ENCODE measurements at places on chromosomes 2 and 18. TPM values are rescaled to one million over a fixed set of nuclear protein-coding genes. Genes with fewer than 3 reads are reported as not detected.

ABHD1 gene
- 0.21 TPM for total RNA-seq

HAUS1 gene
- total RNA-seq: 17.8 TPM

- no peak overlapping the region for H3K4me3 ChIP-seq
- peaks cover 54% of the 10 kb centered on the region for H3K27me3 ChIP-seq
- H3K27ac ChIP-seq: no peak overlapping the region
- DNase-seq: no peak
- no peaks in the 10 kb centered on the region for H3K36me3 ChIP-seq
- peaks cover 5% of the 10 kb centered on the region for H3K4me1 ChIP-seq
Observed at GRCh38 chr2:17543131-17543660, 2.7 kb downstream of the VSNL1 start.

- no peaks in the 10 kb centered on the region for H3K4me1 ChIP-seq
- no peaks in the 10 kb centered on the region for H3K27me3 ChIP-seq
- no peak for DNase-seq
Observed at GRCh38 chr2:228827056-228827700, 443.9 kb downstream of the PID1 start.

DNA sequence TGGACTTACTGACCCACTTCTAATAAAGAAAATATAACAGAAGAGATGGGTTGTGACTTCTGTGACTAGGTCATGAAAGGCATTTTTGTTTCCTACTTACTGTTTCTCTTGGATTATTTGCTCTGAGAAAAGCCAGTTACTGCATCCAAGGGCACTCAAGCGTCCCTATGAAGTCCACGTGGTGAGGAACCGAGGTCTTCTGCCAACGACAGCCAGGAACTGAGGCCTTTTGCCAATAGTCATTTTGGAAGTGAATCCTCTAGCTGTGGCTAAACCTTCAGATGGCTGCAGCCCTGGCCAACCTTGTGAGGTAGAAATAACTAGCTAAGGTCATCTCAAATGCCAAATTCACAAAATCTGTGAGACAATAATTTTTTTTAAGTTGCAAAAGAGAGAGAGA, 449.8 kb upstream of the RGPD4 start:
- no peaks in the 10 kb centered on the region for H3K36me3 ChIP-seq
- no peak for DNase-seq
- H3K27ac ChIP-seq: no peak overlapping the region

GULP1 gene
- 27.6 TPM for total RNA-seq

GRCh38 chr2:238505892-238506280, 79.2 kb downstream of the ASB1 start:
- DNase-seq: no peak
- H3K4me1 ChIP-seq: no peaks in the 10 kb centered on the region
- H3K4me3 ChIP-seq: no peak overlapping the region
- no peaks in the 10 kb centered on the region for H3K27me3 ChIP-seq
- no peak overlapping the region for H3K27ac ChIP-seq

GRCh38 chr2:10500601-10501361, 52.7 kb upstream of the ODC1 start:
- no peaks in the 10 kb centered on the region for H3K4me1 ChIP-seq
- H3K36me3 ChIP-seq: no peaks in the 10 kb centered on the region
- H3K27ac ChIP-seq: no peak overlapping the region
- H3K4me3 ChIP-seq: no peak overlapping the region
- H3K27me3 ChIP-seq: peaks cover 3% of the 10 kb centered on the region

PCARE gene
- 0.95 TPM for total RNA-seq

NEU4 gene
- not detected for total RNA-seq

GRCh38 chr18:32096946-32097345, 5.3 kb downstream of the RNF138 start:
- no peak overlapping the region for H3K4me3 ChIP-seq
- H3K36me3 ChIP-seq: peaks cover 14% of the 10 kb centered on the region
- peaks cover 54% of the 10 kb centered on the region for H3K4me1 ChIP-seq
- DNase-seq: no peak
- no peaks in the 10 kb centered on the region for H3K27me3 ChIP-seq

GRCh38 chr2:227576812-227577211, 21.9 kb upstream of the SCYGR2 start:
- H3K4me1 ChIP-seq: no peaks in the 10 kb centered on the region
- no peaks in the 10 kb centered on the region for H3K36me3 ChIP-seq
- no peak overlapping the region for H3K4me3 ChIP-seq
- no peak overlapping the region for H3K27ac ChIP-seq
- DNase-seq: no peak

DNA sequence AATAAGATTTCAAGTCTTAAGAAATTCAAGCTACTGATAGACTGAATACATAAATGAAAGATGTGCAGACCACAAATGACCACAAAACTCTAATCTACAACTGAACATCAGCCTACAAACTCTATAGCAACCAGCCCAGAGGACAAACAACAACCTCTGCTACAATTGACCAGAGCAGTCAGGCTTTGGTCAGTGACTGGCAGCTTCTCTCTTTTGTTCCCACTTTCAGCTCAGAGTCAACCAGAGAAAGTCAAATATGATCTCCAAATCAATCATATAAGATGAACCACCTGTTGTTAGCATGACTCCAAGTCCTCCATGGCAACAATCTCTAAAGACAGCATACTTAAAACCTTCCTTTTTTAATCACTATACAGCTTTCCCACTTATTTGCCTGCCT, 996.2 kb downstream of the SUCLG1 start:
- H3K4me1 ChIP-seq: no peaks in the 10 kb centered on the region
- DNase-seq: no peak
- H3K27ac ChIP-seq: no peak overlapping the region
- no peaks in the 10 kb centered on the region for H3K36me3 ChIP-seq
- H3K4me3 ChIP-seq: no peak overlapping the region
- no peaks in the 10 kb centered on the region for H3K27me3 ChIP-seq

SFTPB gene
- total RNA-seq: 12,584 TPM

GRCh38 chr2:74944987-74945787, 13.3 kb upstream of the POLE4 start:
- no peaks in the 10 kb centered on the region for H3K4me1 ChIP-seq
- DNase-seq: no peak
- no peaks in the 10 kb centered on the region for H3K36me3 ChIP-seq
- H3K27ac ChIP-seq: no peak overlapping the region

ALPI gene
- not detected for total RNA-seq

FHOD3 gene
- total RNA-seq: 2.5 TPM

GRCh38 chr2:193272011-193272410, 1077.3 kb upstream of the TMEFF2 start:
- no peak overlapping the region for H3K4me3 ChIP-seq
- no peaks in the 10 kb centered on the region for H3K27me3 ChIP-seq
- no peaks in the 10 kb centered on the region for H3K36me3 ChIP-seq
- no peaks in the 10 kb centered on the region for H3K4me1 ChIP-seq
- no peak overlapping the region for H3K27ac ChIP-seq

CHMP3 gene
- total RNA-seq: 140 TPM

GRCh38 chr2:8636041-8636491, 45.8 kb upstream of the ID2 start:
- H3K36me3 ChIP-seq: no peaks in the 10 kb centered on the region
- DNase-seq: peak; percentile 27
- no peak overlapping the region for H3K4me3 ChIP-seq

TCF23 gene
- total RNA-seq: 1.2 TPM

SERPINB13 gene
- not detected for total RNA-seq

CNDP2 gene
- total RNA-seq: 237 TPM

GRCh38 chr2:46076251-46076650, 221.0 kb upstream of the EPAS1 start:
- peak overlapping the region; percentile 40 for H3K4me3 ChIP-seq
- DNase-seq: no peak
- H3K27me3 ChIP-seq: no peaks in the 10 kb centered on the region
- no peaks in the 10 kb centered on the region for H3K36me3 ChIP-seq
- H3K4me1 ChIP-seq: peaks cover 11% of the 10 kb centered on the region
- H3K27ac ChIP-seq: peak overlapping the region; percentile 71

NGEF gene
- 1.7 TPM for total RNA-seq

DNA sequence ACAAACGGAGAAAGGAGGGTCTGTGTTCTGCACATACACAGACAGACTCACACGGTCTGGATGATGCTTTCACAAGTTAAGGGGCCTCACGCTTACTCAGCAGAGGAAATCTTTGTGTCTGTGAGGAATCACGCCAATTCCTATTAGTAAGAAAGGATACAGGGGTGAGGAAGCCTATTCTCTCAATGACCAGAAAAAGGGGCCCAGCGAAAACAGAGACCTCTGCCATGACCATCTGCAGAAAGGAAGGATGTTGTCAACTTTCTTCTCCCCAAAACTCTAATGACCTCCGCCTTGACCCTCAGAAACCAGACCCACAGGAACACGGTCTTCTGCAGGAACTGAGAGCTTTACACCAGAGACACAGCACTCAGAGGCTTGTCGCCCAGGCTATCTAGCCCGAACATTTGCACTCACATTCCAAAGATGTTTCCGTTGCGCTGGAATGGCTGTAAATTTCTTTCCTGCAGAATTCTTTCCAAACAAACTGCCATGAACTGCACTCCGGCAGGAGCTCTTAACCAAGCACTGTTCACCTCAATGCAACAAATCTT, 186.3 kb downstream of the TCF4 start:
- H3K4me1 ChIP-seq: peaks cover 22% of the 10 kb centered on the region
- DNase-seq: no peak
- peak overlapping the region; percentile 57 for H3K27ac ChIP-seq
- H3K27me3 ChIP-seq: no peaks in the 10 kb centered on the region

DNA sequence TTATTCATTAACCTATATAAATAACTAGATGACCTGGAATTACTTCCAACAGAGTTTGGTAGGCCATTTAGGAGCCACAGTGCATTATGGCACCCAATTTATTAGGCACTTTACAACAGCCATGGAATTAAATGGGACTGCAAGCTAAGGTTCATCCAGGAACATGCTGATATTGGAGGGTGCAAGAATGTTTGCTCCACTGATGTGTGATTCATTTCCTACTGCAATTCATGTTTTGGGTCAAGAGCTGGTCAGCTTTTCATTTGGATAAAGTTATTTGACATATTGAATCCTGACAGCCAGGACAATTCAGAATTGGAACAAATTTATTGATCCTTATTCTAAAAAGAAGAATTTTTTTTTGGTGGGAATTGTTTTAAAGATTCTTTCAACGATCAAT, 11.8 kb upstream of the LYPD1 start:
- H3K27ac ChIP-seq: no peak overlapping the region
- no peaks in the 10 kb centered on the region for H3K27me3 ChIP-seq
- H3K4me3 ChIP-seq: no peak overlapping the region
- no peak for DNase-seq
- H3K4me1 ChIP-seq: no peaks in the 10 kb centered on the region

GRCh38 chr2:167471332-167471731, 583.1 kb downstream of the XIRP2 start:
- H3K4me3 ChIP-seq: no peak overlapping the region
- no peaks in the 10 kb centered on the region for H3K36me3 ChIP-seq
- no peak for DNase-seq
- no peak overlapping the region for H3K27ac ChIP-seq
- H3K27me3 ChIP-seq: no peaks in the 10 kb centered on the region

- no peak overlapping the region for H3K4me3 ChIP-seq
- no peaks in the 10 kb centered on the region for H3K36me3 ChIP-seq
- peaks cover 19% of the 10 kb centered on the region for H3K4me1 ChIP-seq
- peak overlapping the region; percentile 65 for H3K27ac ChIP-seq
- no peak for DNase-seq
Observed at GRCh38 chr2:64283006-64283570, 138.9 kb upstream of the PELI1 start.

- no peak overlapping the region for H3K4me3 ChIP-seq
- H3K4me1 ChIP-seq: no peaks in the 10 kb centered on the region
- no peak overlapping the region for H3K27ac ChIP-seq
- DNase-seq: no peak
- no peaks in the 10 kb centered on the region for H3K27me3 ChIP-seq
Observed at GRCh38 chr2:192005211-192005610, 158.3 kb upstream of the CAVIN2 start.

OSGEPL1 gene
- 7.9 TPM for total RNA-seq

DNA sequence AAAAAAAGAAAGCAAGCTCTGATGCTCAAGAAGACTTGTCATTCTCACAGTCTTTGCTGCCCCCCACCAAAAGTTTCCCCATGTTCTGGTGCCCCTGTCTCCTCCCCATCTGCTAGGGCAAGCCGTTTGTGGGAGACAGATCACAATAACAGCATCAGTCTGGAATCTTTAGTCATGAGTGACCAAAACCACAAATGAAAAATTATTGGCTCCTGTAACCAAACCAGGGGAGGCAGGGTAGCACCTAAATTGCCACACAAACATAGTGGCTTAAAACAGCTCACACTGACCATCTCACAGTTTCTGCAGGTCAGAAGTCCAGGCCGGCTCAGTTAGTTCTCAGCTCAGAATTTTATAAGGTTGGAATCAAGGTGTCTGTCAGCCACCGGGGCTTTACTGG, 9.1 kb upstream of the B3GNT7 start:
- DNase-seq: no peak
- H3K4me3 ChIP-seq: no peak overlapping the region
- peaks cover 10% of the 10 kb centered on the region for H3K4me1 ChIP-seq
- no peaks in the 10 kb centered on the region for H3K27me3 ChIP-seq

DNA sequence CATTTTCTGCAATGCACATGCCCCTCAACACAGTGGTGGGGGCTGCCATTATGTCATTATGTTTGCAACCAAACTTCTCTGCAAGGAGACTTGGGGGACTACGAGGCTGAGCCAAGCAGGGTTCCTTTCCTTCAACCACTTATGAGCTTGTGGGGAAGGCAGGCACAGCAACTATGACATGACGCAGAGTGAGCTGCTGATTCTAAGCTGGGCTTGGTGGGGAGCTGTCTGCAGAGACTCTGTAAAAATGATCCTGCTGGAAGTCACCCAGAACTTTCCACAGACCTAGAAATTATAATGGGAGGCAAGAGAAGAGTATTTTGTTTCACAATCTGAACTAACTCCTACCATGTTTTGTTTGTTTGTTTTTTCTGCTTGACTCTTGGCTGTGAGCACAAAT, 55.6 kb downstream of the INPP5D start:
- no peak overlapping the region for H3K27ac ChIP-seq
- H3K27me3 ChIP-seq: no peaks in the 10 kb centered on the region
- H3K36me3 ChIP-seq: no peaks in the 10 kb centered on the region
- no peak overlapping the region for H3K4me3 ChIP-seq

NPPC gene
- not detected for total RNA-seq

ASTL gene
- not detected for total RNA-seq

GRCh38 chr18:23584019-23584983, 2.0 kb downstream of the NPC1 start:
- H3K36me3 ChIP-seq: no peaks in the 10 kb centered on the region
- DNase-seq: peak; percentile 58
- peak overlapping the region; percentile 98 for H3K27ac ChIP-seq
- H3K4me3 ChIP-seq: peak overlapping the region; percentile 89
- no peaks in the 10 kb centered on the region for H3K27me3 ChIP-seq
- H3K4me1 ChIP-seq: peaks cover 66% of the 10 kb centered on the region

DNA sequence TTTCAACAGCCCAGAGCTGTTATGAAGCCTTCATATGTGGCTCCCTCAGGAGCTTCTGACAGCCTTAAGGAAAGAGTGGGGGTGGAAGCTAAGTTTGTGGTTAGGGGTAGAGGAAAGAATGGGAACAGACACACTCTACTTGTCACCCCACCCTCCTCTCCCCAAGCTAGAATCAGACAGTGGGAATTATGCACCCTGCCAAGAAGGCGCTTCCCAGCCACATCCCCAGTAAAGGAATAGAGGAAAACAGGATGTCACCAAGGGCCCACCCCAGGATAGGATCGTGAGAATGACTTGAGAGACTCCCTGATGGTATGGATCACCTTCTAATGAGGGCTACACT, 32.4 kb upstream of the EML4 start:
- no peak for DNase-seq
- no peak overlapping the region for H3K4me3 ChIP-seq
- peaks cover 81% of the 10 kb centered on the region for H3K4me1 ChIP-seq
- peak overlapping the region; percentile 2 for H3K27ac ChIP-seq

Data from lower lobe of right lung (tissue), 2 donors.